ENCODE measurements at places on chromosomes 7 and 10.

DNA sequence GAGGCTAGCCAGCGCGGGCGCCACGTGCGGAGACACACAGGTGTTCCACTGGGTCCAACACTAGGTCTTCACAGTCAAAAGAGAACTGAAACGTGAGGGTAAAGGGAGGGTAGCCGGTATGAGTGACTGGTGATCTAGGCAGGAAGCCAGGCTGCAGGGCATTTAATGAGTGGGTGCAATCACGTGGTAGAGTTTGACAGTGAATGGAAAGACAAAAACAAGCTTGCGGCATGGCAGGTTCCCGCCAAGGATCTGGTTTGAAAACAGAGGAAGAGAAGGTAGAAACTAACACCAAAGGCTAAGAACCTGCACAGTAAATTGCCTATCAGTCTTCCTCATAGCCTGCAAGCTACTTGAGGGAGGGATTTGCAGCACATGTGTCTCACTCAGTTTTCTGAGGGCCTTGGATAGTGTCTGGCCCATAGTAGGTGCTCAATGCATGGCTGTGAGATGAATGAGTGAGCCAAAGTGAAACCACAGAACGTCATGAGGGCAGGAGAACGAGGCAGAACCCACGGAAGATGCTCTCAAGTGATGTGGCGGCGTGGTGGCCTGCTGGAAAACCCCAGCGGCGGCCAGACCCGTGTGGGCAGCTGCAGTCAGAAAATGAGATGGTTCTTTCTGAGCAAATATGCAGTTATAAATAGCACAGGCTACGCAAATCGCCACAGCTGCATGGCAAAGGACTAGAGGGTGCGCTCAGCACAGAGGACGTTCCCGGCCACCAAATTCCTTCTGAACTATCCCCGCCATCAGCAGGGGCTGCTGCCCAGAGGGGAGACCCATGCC lies 183.6 kb upstream of the NFE2L3 start:
- peak; percentile 11 for DNase-seq

DNA sequence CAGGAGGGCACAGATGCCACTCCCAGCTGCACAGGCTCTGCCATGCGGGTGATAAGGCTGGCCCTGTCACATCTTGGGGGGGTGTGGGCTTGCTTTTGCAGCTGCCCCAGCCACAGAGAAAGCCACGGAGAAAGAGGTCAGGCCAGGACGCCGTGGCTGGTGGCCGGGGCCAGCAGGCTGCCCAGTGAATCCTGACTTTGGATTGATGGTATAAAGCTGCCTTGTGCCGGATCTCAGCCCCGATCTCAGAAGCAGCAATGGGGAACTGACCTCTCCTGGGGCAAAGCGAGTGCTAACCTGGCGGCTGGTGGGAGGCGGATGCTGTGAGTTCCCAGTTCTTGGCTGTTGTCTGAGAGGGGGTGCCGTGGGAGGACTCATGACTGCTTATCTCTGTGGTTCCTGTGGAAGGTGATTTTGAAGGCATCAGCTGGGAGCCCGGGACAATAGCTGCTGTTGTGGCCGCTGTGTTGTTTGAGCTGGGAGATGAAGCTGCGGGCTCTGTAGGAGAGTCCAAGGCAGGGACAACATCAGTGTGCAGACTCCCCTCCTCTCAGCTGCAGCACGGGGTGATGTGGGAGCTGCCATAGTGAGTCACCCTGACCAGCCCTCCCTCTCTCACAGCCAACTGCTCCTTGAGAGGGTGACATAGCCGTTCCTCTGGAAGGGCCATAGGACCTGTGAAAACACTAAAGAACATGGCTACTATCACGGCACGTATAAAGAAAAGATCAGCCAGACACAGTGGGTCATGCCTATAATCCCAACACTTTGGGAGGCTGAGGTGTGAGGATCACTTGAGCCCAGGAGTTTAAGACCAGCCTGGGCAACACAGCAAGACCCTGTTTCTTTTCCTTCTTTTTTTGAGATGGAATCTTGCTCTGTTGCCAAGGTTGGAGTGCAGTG lies 17.0 kb downstream of the IL15RA start:
- no peak for DNase-seq

DNA sequence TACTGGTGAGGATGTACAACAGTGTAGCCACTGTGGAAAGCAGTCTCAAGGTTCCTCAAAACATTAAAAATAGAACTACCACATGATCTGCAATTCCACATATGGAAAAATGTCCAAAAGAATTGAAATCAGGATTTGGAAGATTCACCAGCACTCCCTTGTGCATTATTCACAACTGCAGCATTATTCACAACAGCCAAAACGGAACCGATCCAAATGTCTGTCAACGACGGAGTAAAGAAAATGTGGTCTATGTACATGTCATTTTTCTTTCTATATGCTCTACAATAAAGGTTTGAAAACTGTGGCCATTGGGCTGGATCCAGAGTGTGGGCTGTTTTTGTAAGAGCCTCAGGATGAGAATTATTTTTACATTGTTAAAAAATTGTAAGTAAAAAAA lies 1206.1 kb upstream of the CELF2 start:
- no peak for DNase-seq

- no peak for DNase-seq
Measured at GRCh38 chr7:38685851-38686250, 54.7 kb upstream of the AMPH start.

DNA sequence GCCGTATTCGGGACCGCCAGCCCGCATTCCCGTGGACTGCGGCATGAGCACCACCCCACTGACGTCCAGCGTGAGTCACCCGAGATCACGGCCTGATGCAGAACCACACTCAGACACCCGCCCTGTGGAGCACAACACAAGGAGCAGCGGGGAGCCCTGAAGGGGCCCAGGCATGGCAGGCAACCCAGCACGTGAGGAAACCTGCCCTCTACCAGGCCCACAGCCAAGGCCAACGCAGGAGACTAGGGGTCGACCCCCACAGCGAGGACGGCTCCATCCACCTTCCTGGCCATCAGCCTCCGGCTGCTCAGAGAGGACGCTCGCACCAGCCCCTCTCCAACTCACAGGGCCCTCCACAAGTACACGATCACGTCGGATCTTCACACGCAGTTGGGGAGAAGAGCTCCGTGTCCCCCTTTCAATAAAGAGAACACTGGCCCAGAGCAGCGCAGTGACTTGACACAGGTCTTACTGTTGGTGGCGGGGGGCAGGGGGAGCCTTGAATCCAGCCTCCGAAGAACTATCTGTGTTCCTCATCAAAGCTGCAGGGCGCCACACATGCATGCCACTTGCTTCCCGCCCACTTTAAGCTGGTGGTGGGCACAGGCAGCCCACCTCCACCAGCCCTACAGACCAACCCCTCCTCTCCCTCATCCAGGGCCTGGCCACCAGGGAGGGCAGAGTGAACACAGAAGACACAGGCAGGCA lies 22.0 kb downstream of the MAD1L1 start:
- DNase-seq, result no peak

- no peak for DNase-seq
Measured at GRCh38 chr7:2524808-2525657, 5.5 kb downstream of the LFNG start.

DNA sequence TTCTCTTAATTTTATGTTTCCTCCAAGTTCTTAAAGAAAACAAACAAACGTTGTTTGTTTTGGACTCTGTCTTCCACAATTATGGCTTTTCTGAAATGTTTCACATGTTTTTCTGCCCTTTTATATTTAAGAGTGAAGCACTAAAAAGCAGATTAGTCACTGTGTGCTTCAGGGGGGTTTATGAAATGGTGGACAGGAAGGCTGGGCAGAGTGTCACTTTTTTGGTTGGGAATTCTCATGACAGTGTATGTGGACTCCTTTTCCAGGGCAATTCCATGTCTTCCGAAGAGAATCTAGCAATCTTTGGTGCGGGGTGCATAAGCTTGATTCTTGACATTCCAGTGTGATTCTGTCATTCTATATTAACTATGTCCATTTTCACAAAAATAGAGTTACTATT lies 669.4 kb downstream of the PARD3 start:
- DNase-seq, result no peak

GRCh38 chr10:12279281-12279680 lies 70.1 kb upstream of the CAMK1D start:
- no peak for DNase-seq

DNA sequence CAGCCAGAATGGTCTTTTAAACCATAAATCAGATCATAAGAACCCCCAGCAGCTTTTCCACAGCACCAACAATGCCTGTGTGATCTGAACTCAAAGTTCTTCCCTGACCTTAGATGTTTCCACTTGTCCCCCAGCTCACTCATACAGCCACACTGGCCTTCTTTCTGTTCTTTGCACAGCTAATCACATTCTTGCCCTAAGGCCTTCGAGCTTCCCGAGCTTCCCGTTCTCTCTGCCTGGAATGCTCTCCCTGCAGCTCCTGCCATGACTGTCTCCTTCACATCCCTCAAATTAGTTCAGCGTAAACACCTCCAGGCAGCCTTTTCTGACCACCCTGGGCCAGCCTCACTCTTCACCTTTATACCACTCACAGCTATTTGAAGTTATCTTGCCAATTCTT lies 166.8 kb upstream of the NFE2L3 start:
- no peak for DNase-seq

DNA sequence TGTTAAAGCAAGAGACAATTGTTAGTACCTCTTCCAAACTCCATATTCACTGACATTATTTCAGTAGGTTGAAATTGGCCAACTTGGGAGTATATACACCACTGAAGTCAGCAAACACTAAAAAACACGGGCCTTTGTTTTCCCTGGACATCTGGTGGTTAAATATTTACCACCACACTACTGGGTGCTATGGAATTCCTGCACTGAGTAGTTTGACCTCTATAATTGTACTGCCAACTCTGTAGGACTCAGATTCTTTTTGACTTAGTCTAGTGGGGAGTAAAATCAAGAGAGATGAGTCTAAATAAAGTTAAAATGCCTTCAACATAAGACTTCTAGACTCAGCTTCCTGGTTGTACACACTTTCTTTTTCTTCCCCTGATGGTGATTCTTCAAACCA lies 41.3 kb upstream of the TES start:
- no peak for DNase-seq

GRCh38 chr7:93159490-93159889 lies 11.3 kb upstream of the SAMD9L start:
- no peak for DNase-seq

GRCh38 chr10:114975091-114975490 lies 37.1 kb downstream of the TRUB1 start:
- DNase-seq, result no peak

- no peak for DNase-seq
Measured at GRCh38 chr7:106177738-106178592, 65.9 kb upstream of the SYPL1 start.

DNA sequence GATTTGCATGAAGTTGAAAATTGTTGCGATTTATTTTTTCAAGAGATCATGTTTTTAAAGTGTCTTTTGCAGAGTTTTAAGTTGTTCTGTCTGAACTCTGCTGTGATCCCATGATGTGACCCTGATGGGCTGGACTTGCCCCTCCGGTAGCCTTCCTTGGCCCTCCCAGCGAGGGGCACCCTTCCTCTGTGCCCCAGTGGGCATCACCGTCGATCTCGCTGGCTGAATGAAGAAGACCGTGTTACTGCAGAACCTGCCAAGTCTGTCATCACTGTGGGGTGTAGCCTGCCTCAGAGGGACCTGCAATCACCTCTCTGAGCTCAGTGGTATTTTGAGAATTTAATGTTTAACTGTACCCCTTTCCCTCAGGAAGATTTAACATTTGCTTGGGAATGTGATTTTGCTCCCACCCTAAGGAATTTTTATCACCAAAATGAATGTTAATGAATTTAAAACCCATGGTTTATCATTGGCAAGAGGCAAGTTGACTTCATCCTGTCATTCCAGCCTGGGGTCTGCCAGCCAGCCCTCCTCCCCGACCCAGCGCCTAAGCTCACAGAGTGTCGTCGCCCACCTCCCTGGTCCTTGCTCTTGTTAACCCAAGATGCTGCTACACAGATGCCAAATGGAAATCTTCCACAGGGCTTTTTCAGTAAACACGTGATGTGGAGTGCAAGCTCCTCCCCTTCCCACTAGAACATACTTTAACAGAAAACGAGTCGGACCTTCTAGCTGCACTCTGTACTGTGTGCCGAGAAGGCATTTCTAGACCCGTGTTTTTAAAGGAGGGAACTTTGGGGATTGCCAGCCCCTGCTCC lies 115.4 kb downstream of the NT5C2 start:
- DNase-seq, result no peak

DNA sequence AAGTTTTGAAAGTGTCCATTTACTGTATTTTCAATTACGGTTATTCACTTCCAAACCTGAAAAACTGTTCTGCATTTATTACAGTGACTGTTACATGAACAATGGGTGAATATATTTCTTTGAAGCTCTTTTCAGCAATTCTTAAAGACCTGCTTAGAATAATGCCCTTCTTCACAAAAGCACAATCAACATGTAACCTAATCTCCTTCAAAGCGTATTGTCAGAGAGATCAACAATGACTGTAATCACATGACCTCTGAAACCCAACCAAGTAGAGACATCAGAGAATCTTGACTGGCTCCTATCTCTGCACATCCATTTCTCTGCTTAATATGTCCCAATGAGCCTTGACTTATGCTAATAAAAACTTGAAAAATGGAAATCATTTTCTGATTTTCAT lies 126.7 kb downstream of the NRCAM start:
- no peak for DNase-seq

GRCh38 chr10:48505394-48506112 lies 99.3 kb downstream of the ARHGAP22 start:
- no peak for DNase-seq

- DNase-seq, result no peak
Measured at GRCh38 chr10:110772454-110773025, 99.2 kb upstream of the PDCD4 start.

DNA sequence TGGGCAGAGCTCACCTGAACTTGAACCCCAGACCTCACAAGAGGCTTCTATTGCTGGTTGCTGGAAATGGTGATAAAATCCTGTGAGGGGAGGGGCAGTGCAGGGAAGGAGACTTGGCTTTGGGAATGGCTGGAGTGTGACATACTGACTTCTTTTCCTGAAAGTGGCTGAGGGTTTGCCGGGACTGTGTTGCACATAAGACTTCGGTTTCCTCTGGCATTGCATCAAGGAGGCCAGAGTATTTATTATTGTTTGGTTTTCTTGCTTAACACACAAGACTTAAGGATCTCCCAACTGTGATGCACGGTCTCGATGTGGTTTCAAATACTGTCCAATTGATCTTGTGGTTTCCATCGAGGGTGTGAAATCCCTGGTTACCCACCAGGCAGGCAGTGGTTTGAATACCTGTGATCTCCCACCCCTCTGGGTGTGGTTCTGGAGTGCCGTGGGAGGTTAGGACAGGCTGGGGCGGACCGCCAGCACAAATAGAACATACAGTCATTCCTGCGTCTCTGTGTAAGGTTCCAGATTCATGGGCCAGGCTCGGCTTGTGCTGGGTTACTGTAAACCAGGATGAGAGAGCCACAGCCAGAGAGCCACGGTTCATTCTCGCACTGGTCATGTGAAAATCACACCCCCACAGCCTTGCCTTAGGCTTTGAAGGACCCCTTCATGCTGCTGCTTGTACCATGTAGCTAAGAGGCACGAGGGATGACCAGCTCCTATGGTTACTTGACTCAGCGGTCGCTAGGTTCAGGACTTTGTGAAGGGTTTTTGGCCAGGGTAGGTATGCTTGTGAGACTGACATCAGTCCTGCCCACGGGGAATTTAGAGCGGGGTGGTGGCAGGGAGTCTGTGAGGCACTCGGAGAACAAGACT lies 39.2 kb downstream of the WBP1L start:
- DNase-seq, result no peak
